ENCODE measurements at places on chromosomes 7 and 10.

- no peak for DNase-seq
These were observed 61.8 kb downstream of the OAT start for GRCh38 chr10:124356701-124357560.

- DNase-seq, result no peak
These were observed 1101.1 kb downstream of the SORCS3 start for GRCh38 chr10:105742184-105742583.

DNA sequence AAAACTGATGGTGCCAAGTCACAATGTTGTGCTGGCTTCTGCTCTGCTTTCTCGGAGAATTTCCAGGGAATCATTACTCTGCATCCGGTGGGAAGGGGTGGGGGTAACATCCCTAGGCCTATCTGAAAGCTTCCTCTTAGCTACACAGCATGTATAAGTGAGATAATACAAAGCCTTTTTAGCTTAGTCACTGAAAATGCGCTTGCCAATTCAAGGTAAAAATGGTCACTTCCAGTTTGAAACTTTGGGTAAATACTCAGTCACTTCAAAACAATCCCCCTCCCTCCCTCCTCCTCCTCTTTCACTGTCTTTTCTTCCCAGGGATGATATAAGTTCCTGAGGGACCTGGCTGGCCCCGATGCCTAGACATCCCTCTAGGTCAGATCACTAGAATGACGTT, 57.3 kb upstream of the APBB1IP start:
- no peak for DNase-seq

DNA sequence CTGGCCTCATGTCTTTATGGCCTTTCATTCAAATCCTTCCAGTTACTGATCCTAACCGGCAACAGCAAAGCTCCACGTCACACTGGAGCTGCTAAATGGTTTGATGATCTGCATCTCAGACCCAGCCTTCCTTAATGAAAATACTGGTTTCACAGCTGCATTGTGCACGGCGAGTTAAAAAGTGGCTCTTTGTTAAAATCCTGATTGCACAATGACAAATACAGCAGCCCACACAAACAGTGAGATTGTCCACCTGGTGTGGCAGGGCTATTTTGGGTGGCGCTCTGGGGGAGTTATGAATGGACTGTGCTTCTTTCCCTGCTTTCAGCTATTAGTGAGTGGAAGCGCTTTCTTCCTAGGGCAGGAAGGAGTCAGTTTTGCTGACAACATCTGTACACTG, 63.4 kb upstream of the C1QL3 start:
- DNase-seq, result no peak

DNA sequence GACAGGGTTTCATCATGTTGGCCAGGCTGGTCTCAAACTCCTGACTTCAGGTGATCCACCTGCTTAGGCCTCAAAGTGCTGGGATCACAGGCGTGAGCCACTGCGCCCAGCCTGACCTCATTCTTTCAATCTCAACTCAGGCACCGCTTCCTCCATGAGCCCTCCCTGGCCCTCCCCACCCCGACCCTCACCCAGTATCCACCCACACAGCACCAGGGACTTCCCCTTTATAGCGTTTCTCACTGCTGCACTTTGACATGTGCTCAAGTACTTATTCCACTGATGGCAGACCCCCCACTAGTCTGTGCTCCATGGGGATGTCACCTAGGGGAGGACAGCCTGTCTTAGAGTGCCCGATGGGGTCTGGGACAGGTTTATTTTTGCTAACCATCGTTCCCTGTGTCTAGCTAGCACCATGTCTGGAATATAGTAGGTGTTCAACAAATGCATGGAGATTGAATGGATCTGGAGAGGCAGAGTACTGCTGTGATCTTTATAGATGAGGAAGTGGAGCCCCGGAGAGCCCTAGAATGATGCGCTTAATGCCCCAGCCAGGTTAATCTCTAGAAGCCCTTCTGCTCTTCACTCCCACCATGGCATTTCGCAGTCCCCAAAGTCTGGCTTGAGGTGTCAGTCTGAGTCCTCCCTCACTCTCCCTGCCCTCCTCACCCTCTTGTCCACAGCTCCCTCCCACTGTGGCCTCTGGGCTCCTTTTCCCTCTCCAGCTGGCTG, 258.8 kb downstream of the RPS24 start:
- no peak for DNase-seq

DNA sequence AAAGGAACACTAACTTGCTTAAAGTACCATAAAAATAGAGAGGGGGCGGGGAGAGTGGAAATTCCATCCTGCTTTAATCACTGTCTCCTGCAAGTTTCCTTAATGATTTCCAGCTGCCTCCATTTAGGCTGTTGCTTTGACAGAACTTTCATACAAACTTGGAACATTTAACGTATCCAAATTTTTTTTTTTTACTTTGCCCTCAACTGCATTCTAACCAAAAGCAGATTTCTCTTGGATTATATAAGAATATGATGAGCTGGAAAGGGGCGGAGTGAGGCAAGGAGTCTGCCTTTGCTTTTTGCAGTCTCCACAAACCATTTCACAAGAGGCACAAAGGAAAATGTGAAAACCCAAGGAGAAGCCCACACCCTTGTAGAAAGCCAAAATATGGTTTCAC, 46.6 kb upstream of the COL1A2 start:
- DNase-seq, result no peak

DNA sequence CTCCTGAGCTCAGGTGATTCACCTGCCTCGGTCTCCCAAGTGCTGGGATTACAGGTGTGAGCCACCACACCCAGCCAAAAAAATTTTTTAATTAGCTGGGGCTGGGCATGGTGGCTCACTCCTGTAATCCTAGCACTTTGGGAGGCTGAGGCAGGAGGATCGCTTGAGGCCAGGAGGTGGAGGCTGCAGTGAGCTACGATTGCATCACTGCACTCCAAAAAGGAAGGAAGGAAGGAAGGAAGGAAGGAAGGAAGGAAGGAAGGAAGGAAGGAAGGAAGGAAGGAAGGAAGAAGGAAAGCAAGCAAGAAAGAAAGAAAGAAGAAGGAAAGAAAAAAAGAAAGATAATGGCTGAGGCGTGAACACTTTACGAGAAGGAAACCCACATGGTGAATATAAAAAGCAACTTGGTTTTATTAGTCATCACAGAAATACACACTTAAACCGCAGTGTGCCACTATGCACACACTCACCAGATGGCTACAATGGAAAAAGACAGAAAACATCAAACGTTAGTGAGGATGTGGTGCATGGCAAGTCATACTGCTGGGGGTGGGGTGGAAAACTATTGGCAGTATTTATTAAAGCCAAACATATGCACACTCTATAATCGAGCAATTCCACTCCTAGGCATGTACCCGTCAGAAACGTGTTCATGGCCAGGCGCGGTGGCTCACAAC, 4.4 kb upstream of the CCL26 start:
- DNase-seq, result no peak

Data from activated naive CD8-positive, alpha-beta T cell treated with anti-CD3 and anti-CD28 coated beads, Interleukin-2, amount 10 ng/mL, durations not matched to agents 7 days and 5 days (primary cell).